Renal cortical epithelial cell (primary cell): ENCODE measurements at places on chromosomes 13 and 19.

- no peak for DNase-seq
These were observed at the start of gene KLK14 for GRCh38 chr19:51082611-51083010. Gene KLK14 (minus strand): TSS chr19:51082887. CDS start chr19:51082614, 273 bp downstream.

DNA sequence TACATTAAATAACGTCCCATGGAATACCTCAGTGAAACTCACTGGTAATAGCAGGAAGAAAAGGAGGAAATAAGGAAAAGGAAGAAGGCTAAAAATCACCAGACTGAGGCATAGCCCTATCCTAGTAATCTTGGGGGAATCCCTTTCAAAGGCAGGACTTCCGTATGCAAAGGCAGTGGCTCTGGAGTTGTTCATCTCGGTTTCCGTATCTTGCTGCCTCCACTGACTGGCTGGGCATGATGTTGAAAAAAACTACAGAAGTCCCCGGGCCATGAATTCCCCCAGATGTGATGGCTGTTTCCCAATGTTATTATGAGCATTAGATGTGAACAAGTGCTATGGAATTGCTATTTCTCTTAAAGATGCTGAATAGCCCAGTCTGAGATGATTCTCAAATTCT, 5.5 kb downstream of the FPR2 start:
- DNase-seq = no peak

DNA sequence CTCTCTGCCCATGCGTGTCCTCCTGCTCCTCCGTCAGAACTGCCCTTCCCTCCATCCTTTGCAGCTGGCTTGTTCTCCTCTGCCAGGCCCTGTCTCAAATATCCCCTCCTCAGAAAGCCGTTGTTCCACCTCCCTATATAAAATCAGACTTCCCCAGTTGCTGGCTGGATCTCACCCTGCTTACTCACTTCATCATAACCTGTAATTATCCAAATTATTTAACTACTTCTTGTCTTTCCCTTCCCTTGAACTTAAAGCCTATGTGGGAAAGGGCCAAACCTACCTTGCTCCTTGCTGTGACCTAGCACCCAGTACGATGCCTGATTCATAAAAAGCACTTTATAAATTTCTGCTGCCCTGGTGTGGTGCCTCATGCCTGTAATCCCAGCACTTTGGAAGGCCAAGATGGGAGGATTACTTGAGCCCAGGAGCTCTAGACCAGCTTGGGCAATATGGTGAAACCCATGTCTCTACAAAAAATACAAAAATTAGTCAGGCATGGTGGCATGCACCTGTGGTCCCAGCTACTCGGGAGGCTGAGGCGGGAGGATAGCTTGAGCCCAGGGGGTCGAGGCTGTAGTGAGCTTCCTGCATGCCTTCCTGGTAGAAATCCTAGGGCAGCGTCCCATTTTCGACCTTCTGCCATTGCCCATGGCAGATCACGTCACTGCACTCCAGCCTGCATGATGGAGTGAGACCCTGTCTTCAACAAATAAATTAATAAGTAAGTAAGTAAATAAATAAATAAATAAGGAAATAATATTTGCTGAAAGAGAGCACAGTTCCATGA, 39.5 kb upstream of the ZNF536 start:
- DNase-seq = no peak

DNA sequence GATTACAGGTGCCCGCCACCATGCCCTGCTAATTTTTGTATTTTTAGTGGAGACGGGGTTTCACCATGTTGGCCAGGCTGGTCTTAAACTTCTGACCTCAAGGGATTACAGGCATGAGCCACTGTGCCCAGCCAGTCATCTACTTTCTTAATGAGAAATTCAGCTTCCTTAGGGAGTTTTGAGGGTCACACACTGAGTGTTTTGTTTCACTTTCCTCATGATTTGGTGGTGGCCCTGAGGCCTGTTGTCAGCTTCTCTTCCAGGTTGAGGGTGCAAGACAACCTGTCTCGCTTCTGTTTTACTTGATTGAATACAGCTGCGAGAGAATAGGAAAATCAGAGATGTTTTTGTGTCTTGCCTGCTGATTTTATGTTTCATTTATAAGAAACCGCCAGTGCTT, 9.9 kb downstream of the FRY start:
- no peak for DNase-seq

DNA sequence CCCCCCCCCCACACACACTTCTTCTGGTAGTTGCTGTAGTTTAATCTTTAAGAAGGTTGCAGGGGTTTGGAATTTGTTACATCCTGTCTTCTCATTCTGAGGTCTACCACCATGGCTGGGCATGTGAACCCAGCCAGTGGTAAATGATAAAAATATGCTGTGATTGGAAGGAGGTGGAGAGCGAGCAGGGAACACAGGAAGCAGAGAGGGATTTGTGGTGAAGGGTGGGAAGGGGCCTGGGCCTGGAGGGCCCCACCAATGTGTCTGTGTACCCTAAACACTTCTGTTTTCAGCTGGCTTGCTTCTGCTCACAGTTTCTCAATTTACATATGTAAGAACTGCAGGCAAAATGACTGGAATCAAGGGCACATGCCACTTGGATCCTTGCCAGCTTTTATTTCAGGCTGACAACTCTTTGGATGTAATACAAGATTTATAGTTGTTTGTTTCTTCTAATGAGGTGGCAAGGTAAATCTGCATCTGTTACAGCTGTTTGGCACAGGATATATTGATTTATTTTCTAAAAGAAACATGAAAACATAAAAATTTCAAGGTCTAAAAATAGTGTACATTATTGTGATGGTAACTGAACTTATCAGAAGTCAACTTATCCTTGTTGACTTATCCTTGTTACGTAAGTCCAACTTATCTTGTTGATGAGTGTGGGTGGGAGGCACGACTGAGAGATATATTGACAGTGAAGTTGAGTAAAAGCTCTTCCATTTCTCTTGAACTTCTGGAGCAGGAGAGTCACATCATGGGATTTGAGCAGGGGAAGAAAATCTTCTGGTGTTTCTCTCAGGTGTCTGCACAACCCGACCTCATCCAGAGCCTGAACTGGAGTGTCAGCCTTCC, 313.2 kb downstream of the SHISA2 start:
- peak; percentile 85 for DNase-seq

- no peak for DNase-seq
These were observed 78.8 kb downstream of the ZNF726 start for GRCh38 chr19:23993440-23993839.

GRCh38 chr13:76917095-76917494, 30.9 kb upstream of the KCTD12 start:
- DNase-seq = no peak

DNA sequence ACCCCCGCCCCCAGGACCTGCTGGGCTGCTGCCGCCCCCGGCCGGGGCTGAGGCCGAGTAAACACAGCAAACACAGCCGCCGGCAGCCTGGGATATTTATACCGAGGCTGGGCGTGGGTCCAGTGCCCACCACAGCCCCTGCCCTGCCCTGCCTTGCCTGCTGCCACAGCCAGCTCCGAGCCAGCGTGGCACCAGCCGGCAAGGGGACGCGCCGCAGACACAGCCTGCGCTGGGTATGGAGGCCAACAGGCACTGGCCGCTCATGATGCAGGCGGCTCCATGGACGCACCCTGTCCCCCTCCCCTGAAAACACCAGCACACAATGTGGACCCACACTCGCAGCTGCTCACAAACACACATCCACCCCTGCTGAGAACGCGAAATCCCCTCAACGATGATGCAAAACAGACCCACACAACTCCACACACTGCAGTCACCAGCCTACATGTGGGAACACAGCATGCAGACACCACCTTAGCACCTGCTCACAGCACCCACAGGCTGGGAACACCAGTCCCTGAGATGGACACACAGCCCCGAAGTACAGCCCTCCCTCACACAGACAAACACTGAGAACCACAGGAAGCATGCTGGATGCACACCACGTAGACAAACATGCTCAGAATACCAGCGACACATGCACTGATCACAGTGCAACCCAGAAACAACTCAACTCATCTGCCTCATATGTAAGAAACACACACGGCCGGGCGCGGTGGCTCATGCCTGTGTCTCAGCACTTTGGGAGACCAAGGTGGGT, 16.2 kb downstream of the CCDC97 start:
- DNase-seq = peak; percentile 69

- peak; percentile 19 for DNase-seq
These were observed 1436.9 kb downstream of the UQCRFS1 start for GRCh38 chr19:27776020-27776419.

GRCh38 chr13:77697217-77698103, at the start of gene SLAIN1:
Gene SLAIN1 (plus strand): TSS chr13:77697687. CDS start chr13:77697914, 227 bp downstream.
- peak; percentile 41 for DNase-seq

- DNase-seq = no peak
These were observed 4.4 kb upstream of the TMEM272 start for GRCh38 chr13:51849145-51850101.

GRCh38 chr13:46831588-46832194, 34.7 kb upstream of the ESD start:
- DNase-seq = peak; percentile 55

- no peak for DNase-seq
These were observed 171.6 kb downstream of the ZIC5 start for GRCh38 chr13:99800011-99800410.

DNA sequence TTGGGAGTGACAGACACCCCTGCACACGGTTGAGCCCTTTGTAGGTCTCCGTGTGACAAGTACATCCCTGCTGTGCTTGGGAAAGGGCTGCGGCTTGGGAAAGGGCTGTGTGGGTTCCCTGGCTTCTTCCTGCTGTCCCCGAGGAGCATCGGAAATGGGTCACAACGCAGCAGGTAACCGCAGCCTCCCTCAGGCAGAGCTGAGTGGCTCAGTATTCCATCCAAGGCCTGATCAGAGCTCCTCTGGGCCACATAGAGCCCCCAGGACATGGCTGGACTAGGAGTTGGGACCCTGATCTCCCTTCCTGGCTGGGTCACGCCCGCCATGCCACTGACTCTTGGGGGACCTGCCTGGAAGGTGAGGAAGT, 16.3 kb downstream of the TECR start:
- no peak for DNase-seq

- DNase-seq = no peak
These were observed 96.1 kb downstream of the OXGR1 start for GRCh38 chr13:96898212-96898611.

DNA sequence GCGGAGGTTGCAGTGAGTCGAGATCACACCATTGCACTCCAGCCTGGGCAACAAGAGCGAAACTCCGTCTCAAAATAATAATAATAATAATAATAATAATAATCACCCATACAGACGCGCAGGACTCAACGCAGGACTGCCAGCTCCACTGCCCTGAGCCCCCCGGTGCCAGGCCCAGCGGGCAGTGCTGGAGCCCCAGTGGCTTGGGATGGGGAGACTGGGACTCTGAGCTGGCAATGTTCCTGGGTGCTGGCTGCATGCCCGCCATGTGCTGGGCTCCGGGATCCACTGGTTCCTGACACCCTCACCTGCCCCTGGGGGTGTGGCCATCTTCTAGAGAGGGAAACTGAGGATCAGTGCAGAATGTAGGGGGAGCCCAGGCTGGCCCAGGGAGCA, 325 bp upstream of the AZU1 start:
- no peak for DNase-seq

DNA sequence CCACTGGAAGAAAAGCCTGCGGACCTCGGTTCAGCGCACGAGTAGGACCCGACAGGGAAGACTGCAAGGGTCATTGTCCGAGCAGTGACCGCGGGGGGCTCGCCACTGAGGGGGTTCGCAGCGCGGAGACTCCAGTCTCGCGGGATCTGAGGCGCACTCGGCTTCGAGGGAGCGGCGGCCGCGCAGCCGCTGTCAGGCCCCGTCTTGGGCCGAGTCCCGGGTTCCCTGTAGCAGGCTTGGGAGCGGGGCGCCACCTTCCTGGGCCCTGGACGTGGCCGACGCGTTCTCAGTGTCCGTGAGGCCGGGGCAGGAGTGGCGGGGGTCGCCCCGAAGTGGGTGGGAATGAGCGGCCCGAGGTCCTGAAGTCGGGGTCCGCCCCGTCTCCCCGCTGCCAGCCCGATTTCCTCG, 474 bp upstream of the FAM174C start:
- DNase-seq = no peak

- peak; percentile 57 for DNase-seq
These were observed 12.8 kb downstream of the POLR2E start for GRCh38 chr19:1082165-1082927.

- no peak for DNase-seq
These were observed 1.6 kb downstream of the TPT1 start for GRCh38 chr13:45339399-45339798.

DNA sequence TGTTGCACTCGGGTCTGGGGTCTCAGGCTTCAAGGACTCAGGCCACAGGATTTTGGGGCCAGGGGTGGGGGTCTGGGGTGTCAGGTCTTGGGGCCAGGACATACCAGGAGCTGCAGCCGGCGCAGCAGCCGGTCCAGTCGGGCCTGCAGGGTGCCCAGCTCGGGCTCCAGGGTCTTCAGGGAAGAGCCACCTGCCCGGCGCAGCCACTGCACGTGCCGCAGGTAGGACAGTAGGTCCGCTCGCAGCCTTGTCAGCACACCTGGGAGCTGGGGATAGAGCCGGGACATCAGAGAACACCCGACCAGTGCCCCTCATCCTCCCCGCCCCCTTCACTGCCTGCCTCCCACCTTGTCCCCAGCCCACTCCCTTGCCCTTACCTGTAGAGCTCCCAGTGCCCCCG, 2.2 kb downstream of the IL11 start:
- DNase-seq = no peak

DNA sequence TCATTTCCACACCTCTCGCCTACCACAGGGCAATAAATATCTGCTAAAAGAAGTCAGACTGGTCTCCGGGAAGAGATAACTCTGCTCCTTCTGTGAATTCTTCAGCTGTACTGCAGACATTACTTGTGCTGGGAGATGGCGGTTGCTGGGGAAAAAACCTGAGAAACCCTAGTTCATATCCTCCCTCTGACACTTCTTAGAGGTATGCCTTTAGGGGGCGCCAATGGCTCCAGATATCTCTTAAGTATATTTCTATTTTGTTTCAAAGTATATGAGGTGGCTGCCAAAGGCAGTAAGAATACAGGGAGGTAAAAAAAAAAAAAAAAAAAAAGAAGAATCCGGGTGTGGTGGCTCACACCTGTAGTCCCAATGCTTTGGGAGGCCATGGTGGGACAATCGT, 175.2 kb downstream of the PAN3 start:
- no peak for DNase-seq

- no peak for DNase-seq
These were observed 109.2 kb downstream of the OLFM4 start for GRCh38 chr13:53137779-53138178.

DNA sequence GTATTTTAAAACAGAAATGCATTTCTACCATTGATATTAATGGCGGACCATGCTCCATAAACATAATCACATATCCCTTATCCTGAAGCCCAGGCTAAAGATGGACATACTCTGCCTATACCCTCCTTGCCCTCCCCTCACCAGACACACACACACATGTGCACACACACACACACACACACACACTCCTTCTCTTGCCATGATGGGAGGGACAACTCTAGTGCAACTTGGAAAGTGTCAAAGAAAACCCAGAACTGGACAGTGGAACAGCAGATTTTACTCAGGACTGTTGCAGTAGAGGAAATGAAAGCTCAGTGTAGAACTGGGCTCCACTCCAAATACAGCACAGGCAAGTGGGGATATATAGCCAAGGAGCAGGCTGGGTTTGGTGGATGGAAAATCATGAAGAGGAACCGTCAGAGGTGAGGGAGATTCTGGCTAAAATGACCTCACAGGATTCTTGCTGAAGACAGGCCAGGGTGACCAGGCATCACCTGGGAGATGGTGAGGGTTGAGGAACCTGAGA, 40.8 kb downstream of the TNFRSF19 start:
- no peak for DNase-seq

GRCh38 chr13:106752584-106753170, 184.7 kb upstream of the ARGLU1 start:
- no peak for DNase-seq
